NB4 (cell line): ENCODE measurements at places on chromosomes 11 and 22.

GRCh38 chr11:102914238-102915043, 39.7 kb upstream of the MMP12 start:
- peak; percentile 32 for DNase-seq

DNA sequence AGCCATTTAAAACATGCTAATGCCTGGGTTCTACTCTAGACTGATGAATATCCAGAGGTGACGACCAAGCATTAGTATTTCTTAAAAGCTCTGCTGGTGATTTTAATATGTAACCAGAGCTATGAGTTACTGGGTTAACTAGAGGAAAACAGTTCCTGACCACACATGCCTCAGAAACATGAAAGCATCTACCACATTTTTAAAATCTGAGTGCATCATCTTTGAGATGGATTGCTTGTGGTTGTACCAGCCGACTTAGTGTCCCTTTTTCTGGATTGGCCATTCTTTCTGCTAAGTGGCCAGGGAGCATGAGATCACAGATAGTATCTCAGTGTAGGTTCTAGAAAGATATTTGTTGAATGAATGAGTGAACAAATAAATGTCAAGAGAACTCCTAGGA, 152.4 kb downstream of the NTM start:
- DNase-seq: no peak

GRCh38 chr11:57425565-57426438, 1.1 kb downstream of the SLC43A3 start:
- peak; percentile 55 for DNase-seq

GRCh38 chr11:75796091-75796435, 18.9 kb upstream of the UVRAG start:
- no peak for DNase-seq

DNA sequence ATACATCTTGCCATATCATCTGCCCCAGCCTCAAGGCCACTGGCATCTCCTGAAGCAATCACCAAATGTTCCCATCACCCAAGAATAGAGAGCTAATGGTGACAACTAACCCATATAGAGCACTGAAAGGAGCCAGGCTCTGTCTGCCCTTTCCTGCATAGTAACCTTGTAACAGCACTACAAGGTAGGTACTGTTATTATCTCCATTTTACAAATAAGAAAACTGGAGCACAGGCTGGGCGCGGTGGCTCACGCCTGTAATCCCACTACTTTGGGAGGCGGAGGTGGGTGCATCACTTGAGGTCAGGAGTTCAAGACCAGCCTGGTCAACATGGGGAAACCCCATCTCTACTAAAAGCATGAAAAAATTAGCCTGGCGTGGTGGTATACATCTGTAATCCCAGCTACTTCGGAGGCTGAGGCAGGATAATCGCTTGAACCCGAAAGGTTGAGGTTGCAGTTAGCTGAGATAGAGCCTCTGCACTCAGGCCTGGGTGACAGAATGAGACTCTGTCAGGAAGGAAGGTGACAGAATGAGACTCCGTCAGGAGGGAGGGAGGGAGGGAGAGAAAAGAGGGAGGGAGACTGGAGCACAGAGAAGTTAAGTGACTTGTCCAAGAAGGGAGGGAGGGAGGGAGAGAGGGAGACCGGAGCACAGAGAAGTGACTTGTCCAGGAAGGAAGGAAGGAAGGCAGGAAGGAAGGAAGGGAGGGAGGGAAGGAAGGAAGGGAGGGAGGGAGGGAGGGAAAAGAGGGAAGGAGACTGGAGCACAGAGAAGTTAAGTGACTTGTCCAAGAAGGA, 2.2 kb downstream of the SLC35F2 start:
- DNase-seq: no peak

DNA sequence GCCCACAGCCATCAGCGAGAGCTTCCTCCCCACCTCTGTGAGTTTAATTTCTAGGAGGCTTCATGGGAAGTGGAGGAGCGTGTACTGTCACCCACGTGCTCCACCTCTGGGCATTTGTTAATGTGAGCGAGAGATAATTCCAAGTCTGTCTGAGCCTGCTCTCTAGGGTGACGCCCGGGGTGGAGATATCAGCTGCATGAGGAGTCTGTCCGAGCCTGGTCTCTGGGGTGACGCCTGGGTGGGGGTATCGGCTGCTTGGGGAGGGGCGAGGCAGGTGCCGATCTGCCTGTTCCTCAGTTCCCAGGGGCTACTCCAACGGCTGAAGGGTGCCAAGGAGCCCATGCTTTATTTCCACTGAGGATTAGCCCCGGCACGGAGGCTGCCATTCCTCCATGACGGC, 735.0 kb downstream of the BRD1 start:
- DNase-seq: no peak

DNA sequence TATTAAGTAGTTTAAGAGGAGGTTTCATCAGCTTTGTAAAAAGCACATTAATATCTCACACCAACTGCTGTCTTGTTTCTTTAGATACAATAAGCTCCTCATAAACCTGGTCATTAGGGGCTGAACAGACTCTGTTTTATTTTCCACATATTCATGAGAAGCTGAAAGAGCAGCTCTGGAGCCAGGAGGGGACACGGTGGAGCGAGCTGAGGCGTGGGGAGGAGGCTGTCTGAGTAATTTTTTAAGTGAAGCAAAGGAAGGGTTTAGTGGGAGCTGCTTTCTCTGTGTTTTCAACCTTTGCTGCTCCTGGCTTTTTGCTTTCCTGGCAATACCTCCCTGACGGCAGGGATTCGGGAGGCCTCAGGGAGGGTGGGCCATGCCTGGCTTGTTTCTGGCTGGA, 67.0 kb upstream of the EIF3D start:
- no peak for DNase-seq

- peak; percentile 89 for DNase-seq
Measured at GRCh38 chr22:50526108-50526833, 873 bp upstream of the SCO2 start.

DNA sequence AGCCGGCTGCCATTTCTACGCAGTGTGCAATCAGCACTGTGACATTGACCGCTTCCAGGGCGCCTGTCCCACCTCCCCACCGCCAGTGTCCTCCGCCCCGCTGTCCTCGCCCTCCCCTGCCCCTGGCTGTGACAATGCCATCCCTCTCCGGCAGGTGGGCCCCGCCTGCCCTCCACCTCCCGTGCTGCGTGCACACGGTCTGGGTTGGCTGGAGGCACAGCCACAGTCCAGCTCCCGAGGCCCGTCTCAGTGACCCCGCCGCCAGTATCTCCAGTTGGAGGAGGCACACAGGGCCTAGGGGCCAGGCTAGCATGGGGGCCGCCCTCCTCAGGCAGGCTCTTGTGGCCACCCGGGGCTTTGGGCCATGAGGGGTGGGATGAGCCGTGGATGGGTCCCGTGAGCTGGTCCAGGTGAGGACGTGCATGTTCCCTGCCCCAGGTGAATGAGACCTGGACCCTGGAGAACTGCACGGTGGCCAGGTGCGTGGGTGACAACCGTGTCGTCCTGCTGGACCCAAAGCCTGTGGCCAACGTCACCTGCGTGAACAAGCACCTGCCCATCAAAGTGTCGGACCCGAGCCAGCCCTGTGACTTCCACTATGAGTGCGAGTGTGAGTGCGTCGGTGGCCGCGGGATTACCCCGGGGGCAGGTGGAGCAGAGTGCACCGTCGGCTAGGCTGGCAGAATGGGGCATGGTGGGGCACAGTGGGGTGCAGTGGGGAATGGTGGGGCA, 29.7 kb downstream of the MUC5B start:
- no peak for DNase-seq

- no peak for DNase-seq
Measured at GRCh38 chr11:110158317-110159200, 65.4 kb downstream of the ZC3H12C start.

GRCh38 chr11:534396-535209, 773 bp downstream of the HRAS start:
- DNase-seq: peak; percentile 42

DNA sequence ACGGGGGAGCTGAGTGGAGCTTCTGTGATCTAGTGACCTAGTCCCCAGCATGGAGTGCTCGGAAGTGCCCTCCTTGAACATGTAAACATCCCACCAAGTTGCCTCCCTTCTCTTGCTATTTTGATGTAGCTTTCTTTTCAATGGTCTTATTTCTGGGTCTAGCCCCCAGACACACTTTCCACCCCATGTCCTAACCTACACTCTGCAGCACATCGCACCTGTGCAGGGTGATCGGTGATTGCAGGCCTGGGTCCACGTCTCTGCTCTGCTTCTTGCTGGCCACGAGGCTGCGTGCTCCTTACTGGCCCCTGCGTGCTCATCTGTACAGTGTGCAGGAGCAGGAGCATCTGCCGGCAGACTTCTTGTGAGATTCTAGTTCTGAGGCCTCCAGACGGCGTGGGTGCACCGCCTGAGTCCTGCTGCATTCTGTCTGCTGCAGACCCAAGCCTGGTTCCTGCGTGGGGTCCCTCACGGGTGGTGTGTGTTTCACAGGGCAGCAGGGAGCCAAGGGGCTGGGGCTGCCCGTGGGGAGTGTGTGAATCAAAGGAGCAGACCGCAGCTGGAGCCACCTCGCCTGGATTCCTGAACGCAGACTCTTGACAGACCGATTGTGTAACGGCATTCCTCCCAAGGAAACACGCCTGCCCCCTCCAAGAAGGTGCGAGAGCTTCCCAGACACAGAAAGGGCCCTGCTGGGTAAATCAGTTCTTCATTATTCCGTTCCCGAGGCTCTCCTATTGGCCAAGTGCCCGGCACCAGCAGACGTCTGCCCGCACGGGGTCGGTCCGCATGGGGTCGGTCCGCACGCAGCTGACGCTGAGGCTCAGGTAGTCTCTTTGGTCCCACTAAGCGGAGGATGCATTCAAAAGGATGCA, 44.4 kb upstream of the MYEOV start:
- DNase-seq: no peak

DNA sequence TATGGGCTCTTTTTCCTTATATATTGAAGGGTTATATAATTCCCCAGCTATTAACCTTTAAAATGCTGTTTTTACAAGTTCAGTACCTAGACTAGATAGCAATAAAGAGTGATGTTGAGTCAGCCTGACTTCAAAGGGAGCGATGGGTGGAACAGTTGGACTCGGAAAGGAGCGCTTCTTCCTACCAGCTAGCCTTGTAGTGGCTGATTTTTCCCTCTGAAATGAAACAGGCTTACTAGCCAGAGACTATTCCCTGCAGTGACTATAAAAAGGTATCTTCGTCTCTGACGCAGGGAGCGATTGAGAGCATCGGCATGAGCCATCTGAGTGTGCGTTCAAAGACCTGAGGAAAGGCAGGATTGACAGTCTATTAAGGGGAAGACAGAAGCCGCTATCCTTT, 66.0 kb upstream of the GRAMD1B start:
- no peak for DNase-seq

DNA sequence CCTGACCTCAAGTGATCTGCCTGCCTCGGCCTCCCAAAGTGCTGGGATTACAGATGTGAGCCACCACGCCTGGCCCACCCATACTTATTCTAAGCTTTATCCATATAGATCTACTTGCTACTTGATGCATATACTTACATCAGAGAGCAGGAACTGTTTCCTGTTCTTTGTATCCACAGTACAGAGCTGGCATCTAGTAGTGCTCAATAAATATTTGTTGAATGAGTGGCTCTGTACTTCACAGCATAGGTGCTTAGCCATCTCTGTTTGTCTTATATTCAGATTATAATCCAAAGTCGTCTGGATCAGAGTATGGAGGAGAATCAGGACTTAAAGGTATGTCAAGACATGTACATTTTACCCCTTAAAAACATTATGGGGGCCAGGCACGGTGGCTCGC, 38.6 kb upstream of the DLAT start:
- DNase-seq: no peak

- DNase-seq: no peak
Measured at GRCh38 chr11:17256512-17256911, 20.0 kb upstream of the NUCB2 start.

- no peak for DNase-seq
Measured at GRCh38 chr11:73990730-73991129, 8.1 kb upstream of the UCP2 start.

- DNase-seq: no peak
Measured at GRCh38 chr11:16781936-16782919, 43.8 kb downstream of the C11orf58 start.

DNA sequence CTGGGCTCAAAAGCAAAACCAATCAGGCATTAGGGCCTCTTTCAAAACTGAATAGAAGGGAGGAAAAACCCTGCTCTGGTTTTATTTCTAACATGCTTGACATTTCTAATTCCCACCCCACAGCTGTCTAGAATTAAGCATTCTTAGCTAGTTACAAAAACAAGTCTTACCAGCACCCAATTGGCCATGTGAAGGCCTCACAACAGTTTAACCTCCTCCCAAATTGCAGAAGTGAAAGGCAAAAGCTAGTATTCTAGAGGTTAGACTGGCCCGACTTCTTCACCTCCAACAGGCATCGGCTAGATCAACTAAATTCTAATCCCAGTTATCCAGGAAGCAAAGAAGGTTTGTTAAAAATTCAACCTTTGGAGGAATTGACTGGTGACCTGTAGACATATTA, 6.5 kb downstream of the SF1 start:
- no peak for DNase-seq

DNA sequence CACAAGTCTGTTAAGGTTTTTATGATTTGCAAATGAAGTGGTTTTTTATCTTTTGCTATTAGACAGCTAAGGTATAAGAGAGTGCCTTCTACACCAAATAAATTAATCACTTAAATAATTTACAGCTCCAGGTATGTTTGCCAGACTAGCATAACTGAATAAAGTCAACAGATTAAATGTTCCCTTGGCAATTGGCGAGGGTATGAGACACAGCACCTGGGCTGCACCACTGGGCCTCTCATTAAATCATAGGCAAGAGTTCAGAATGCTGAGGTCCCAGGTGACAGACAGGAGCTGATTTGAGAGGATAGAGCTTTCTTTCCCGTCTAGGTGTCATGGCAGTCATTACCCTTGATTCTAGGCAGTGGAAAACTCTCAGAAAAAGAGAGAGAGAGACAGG, 62.6 kb upstream of the WT1 start:
- no peak for DNase-seq

DNA sequence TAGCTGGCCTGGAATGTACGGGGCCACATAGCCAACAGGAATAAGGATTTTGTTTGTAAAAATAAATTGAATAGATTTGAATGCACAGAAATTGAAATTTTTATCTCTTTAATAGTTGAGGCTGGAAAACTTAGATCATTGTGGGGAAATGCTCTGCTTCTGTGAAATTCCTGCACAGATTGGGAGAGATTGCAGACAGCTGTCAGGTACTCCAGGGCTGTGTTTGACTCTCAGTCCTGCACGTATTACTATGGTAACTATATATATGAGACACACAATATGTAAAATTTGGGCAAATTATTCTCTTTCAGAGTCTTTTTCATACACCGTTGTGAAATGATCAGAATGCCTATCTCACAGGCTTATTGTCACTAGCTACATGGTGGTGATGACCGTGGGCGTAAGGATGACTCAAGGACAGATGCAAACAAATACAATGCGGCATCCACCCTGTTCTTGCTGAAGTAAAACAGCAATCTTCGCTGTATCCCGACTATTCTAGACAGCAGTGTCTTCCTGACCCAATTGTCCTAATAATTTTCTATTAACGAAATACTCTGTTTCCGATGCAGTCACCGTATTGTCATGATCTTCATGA, 79.4 kb downstream of the ZC3H12C start:
- no peak for DNase-seq

DNA sequence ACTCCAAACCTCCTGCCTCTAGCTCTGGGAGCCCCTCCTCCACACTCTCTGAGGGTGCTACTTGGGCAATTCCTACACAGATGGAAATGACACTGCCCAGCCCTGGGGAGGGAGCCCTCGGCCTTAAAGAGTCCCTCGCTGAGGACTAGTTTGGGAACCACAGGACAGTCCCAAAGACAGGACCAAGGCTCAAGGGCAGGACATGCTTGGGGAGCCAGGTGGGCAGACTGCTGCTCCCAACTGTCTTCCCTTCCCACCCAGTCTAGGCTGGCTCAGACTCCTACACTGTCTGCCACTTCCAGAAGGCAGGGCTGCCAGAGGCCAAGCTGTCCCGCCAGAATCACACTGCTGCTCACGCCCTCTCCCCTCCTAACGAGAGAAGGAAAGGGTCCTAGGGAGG, 9.8 kb downstream of the ARRB1 start:
- peak; percentile 67 for DNase-seq
